ENCODE measurements at places on chromosomes 11 and 22.

- DNase-seq: no peak
Measured at GRCh38 chr11:114796954-114797721, 118.8 kb downstream of the NXPE2 start.

GRCh38 chr11:11122749-11123148 lies 230.3 kb downstream of the CSNK2A3 start:
- no peak for DNase-seq

GRCh38 chr11:77201991-77202841 lies 74.2 kb downstream of the MYO7A start:
- no peak for DNase-seq

GRCh38 chr22:27896245-27896644 lies 22.8 kb downstream of the PITPNB start:
- DNase-seq: peak; percentile 65

DNA sequence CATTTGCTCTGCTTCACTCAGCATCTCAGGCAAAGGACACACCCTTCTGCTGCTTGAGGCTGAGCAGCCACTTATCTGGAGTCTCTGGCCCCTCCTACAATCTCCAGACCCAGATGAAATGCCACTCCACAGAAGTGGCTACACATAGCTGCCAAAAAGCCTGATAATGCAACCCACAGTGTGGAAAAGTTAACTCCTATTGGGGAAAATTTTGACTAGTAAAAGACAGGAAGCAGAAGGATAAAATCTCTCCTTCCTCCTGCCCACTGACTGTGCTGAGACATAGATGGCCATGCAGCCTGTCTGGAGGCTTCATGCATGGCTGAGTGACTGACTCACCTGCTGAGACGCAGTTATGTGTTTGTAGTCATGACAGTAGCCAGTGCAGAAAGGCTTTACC lies 92.3 kb upstream of the TEAD1 start:
- DNase-seq: no peak

DNA sequence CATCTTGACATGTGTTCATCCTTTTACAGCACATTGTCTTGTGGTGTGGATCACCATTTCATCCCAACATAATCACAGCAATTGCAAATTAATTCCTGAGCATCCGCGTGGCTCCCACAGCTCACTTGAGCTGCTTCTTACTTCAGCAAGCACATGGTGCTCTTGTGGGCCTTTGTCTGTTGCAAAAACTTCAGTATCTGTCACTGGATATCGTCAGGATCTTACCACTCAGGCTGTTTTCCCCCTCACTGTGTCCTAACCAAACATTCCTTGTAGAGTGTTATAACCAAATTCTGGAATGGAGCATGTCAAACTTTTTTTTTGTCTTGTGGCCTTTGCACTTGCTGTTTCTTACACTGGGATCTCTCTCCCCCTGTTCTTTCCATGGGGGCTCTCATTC lies 683.1 kb upstream of the ARHGAP42 start:
- DNase-seq: no peak

- DNase-seq: no peak
Measured at GRCh38 chr11:9075556-9075955, 15.8 kb downstream of the SCUBE2 start.

- no peak for DNase-seq
Measured at GRCh38 chr11:64810891-64811272, 531 bp upstream of the MEN1 start.

DNA sequence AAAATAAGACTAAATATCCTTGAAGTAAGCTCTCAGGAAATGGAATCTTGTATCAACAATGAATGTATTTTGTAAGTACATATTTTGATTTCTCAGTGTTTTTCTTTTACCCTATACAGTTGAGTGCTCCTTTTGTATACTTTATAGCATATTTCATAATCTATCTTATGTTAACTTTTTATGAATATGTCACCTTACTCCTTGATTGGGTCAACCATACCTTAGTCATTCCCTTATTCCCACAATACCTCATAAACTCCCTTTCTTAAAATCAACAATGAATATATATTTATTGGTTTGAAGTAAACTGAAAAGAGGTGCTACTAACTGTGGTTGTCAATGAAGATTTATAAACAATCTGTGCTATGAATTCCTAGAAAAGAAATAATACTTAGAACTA lies 686.2 kb downstream of the METTL15 start:
- DNase-seq: no peak

DNA sequence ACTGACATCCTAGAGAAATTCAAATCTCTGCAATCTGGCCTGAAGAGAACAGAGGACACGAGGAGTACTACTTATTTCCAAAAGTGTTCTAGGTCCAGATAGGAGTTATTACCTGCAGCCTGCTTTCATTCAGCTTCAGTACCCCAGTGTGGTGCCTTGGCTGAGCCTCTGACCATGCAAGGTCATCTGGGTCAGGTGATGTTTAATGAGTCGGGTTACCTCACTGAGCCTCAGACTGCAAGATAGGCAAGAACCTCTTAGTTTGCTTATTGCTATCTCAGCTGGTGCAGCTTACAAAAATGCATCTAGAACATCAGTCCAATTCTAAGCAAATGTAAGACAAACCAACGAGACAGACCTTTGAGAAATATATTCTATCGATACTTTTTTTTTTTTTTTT lies 9.5 kb upstream of the NF2 start:
- DNase-seq: no peak

GRCh38 chr11:57426929-57427726 lies at the start of gene SLC43A3:
Gene SLC43A3, minus strand, starts transcription at chr11:57427121. Its CDS starts 949 bp downstream, at chr11:57426172.
- peak; percentile 60 for DNase-seq

DNA sequence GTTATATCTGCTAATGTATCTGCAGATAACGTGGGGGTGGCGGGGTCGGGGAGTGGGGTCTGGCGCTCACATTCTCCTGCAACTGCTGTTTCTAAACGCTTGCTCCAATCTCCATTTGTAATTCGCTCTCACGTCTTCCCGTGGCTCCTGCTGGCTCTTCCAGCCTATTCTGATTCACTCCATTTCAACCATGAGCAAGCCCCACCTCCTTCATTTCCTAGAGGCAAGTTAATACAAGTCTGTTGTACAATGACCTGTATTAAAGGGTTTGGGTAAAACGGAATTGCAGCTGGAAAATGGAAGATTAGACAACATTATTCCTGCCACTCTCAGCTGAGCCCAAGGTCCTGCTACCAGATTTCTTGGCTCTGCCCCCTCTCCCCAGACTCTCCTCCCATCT lies 132.3 kb downstream of the CSNK2A3 start:
- no peak for DNase-seq

DNA sequence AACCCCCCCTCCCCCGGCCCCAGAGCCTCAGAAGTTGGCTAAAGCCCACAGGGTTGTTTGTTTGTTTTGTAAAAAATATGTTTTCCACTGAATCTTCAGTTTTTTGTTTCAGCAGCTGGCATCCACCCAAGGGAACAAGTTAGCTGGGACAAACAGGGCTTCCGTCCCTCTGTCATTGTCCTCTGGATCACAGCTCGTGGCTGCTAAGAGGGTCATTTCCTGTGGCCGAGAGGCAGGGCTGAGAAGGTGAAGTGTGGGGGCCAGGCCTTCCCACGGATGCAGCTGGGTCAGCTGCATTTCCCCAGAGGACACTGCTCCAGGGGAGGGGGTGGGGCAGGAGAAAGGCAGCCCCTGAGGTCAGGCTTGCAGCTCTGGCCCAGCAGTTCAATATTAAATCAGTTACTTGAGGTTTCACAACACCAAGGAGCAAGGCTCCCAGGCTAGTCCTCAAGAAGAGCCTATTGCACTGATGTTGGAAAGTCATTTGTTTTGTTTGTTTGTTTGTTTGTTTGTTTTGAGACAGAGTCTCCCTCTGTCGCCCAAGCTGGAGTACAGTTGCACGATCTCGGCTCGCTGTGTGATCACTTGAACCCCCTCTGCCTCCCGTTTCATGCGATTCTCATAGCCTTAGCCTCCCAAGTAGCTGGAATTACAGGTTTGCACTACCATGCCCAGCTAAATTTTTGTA lies 34.4 kb upstream of the SMTN start:
- no peak for DNase-seq

GRCh38 chr22:27107824-27108223 lies 450.4 kb downstream of the MIAT start:
- DNase-seq: no peak

DNA sequence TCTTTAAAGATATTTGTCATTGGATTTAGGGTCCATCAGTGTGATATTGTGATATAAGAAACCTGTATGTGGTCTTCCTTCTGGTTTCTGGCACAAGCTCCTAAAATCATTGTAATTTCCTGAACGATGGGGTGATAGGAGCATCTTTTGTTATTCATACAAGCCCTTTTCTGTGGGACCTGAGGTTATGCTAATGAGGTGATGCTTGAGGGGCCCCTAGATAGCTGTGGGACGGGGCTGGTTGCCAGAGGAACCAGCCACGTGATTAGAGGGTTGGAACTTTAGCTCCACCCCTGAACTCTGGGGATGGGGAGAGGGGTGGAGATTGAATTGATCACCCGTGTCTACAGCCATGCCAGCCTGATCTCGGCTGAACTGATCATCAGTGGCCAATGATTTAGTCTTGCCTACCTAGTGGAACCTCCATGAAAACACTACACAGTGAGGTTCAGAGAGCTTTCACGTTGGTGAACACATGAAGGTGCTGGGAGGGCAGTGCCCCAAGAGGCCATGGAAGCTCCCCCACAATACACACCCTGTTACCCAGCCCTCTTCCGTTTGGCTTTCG lies 62.8 kb downstream of the BCR start:
- no peak for DNase-seq

DNA sequence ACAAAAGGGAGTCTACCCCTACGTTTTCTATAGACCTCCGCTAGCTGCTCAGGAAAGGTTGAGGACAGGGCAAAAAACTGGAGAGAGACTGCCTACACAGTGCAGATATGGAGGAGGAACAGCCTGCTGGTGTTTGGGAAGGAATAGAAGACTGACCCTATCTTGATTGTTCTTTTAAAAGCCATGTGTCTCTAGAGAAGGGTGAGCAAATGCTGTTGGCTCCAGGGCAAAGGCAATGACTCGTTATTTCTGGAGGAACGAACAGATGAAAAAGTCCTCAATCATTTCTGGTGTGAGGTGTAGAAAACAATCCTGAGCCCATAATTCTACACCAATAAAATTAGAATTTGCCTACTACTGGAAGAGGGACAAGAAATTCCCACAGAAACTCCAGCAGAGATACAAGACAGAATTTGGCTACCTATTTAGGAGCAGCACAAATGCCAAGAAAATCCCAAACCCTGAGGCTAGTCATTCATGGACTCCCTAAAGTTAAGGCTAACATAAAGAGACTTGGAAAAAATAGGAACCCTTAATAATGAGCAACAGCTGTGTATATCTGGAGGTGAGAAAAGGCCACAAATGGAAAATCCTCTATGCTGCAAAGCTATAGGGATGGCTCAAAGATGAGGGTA lies 1206.3 kb upstream of the CNTN5 start:
- DNase-seq: no peak

DNA sequence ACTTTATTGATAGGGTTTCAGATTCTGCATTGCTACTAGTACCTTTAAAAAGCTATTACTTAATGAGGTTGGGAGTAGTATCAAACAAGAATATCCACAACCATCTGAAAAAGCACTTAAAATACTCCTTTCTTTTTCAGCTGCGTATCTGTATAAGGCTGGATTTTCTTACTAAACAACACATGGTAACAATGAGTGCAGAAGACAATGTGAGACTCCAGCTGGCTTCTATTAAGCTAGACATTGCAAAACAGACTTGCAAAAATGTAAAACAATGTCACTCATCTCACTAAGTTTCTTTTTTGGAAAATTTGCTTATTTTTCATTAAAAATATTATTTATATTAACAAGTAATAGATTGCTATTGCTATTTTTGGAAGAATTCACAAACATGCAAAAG lies 132.6 kb downstream of the WNT11 start:
- DNase-seq: no peak

DNA sequence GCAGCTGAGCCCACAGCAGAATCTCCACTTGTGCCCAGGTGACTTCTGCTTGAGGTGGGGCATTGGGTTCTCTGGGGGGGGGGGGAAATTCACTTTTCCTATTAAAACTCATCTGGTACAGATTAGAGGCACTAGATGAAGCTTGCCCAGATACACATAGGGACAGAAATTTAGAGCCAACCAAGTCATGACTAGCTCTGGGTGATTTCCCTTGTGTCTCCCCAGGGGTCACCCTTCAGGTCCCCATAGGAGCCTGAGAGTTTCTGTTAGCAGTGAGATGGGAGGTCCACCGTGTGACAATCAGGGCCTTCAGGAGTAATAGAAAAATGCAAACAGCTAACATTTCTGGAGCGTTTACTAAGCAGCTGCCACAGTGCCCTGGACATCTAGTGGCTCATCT lies 77.0 kb downstream of the NAT10 start:
- DNase-seq: no peak

GRCh38 chr11:24324211-24324610 lies 172.6 kb upstream of the LUZP2 start:
- no peak for DNase-seq

DNA sequence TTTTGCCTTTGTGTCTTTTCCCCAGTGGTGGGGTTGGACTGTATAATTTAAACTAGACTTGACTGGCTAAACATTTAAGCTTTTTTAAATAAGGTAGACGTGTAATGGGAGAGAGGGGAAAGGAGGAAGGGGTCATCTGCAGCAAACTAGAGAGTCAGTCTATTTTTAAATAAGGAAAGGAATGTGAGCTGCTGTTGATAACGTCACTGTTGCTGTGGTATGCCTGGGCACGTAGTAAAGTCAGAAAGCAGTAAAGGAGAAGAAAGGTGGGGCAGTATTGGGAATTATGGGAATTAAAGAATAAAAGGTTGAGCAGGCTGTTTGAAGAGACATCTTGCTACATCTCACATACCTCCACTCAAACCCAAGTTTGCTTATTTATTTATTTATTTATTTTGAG lies 80.4 kb upstream of the FSHB start:
- DNase-seq: no peak

DNA sequence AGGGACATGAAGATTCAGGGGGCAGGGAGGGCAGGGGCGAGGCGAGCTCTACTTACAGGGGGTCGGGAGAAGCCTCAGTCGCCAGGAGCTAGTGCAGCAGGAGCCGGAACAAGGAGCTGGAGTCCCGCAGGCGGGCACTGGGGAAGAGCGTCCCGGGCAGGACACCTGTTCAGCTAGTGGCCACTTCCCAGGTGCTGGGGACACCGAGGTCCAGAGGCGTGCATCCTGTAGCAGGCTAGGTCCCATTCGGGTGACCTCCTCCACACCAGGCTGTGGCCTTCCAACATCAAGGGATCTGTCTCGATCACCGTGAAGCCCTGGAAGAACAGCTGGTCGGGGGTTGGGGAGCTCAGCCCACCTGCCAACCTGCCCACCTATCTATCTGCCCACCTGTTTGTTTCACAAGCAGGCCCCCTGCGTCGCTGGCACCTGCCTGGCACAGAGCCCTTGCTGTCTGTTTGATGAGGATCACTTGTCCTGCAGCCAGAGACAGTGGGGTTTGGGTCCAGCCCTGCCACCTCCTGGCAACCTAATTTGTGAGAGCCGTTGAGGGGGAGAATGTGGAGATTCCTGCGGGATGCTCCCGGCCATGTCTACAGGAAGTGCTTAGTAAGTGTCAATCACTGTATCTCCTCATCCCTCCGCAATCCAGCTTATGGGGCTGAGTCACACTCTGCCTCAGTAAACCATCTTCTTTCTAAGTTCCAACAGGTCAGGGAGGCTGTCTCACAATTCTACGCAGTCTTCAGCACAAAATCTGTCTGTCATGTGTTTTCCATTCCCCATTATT lies 940.9 kb downstream of the BRD1 start:
- no peak for DNase-seq

Measured in hematopoietic multipotent progenitor cell treated with erythropoietin and hydrocortisone succinate and interleukin-3 and kit ligand, for 15 days (in vitro differentiated cells).